ENCODE measurements at places on chromosomes 1 and 21.

GRCh38 chr1:156750711-156751450, 594 bp downstream of the HDGF start:
- DNase-seq, result no peak

DNA sequence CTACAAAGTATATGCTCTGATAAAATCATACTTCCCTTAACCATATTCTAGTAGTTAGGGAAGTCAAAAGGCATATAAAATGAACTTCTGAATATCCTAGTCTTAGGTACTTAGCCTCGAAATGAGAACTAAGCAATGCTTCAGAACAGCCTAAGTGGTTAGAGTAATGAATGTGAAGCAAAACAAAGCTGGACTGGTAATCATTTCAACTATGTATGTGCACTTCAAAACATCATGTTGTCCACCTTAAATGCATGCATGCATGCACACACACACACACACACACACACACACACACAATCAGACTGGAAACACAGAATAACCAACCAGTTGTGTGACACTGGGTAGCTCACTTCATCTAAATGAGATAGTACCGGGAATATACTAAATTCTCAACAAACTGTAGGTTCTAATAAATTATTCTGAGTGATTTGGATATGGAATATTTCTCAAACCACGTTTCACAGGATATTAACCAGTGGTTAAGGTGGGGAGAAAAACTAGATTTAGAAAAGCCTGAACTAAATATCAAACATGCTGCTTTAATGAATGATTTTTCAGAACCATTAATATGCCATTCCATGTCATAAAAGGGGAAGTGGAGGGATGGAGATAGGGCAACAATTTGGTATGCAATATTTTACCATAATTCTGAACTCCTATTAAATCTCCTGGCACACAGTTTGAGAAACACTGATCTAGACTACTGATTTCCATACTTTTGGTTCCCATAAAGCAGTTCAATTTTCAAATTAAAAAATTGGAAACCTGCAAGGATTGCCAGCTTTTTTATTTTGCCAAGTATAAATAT, 19.5 kb downstream of the RNF115 start:
- no peak for DNase-seq

- DNase-seq, result no peak
Observed at GRCh38 chr1:162391790-162392563, 10.4 kb downstream of the C1orf226 start.

DNA sequence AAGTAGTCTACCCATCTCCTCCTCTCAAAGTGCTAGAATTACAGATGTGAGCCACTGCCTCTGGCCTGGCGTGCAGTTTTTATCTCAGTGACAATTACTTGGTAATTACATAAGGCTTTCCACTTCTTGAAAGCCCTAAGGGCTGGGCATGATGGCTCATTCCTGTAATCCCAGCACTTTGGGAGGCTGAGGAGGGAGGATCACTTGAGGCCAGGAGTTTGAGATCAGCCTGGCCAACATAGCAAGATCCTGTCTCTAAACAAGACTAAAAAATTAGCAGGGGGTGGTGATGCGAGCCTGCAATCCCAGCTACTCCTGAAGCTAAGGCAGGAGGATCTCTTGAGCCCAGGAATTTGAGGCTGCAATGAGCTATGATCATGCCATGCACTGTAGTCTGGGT, 7.7 kb downstream of the HHAT start:
- DNase-seq, result no peak

- no peak for DNase-seq
Observed at GRCh38 chr1:208027861-208028260, 116.9 kb upstream of the CD34 start.

- DNase-seq, result no peak
Observed at GRCh38 chr1:232292818-232293217, 337.1 kb downstream of the SIPA1L2 start.

- no peak for DNase-seq
Observed at GRCh38 chr1:84301004-84301784, at the start of gene SAMD13. TSS of gene SAMD13 (plus strand) at chr1:84301708. CDS start at chr1:84303235, 1,527 bp downstream.

DNA sequence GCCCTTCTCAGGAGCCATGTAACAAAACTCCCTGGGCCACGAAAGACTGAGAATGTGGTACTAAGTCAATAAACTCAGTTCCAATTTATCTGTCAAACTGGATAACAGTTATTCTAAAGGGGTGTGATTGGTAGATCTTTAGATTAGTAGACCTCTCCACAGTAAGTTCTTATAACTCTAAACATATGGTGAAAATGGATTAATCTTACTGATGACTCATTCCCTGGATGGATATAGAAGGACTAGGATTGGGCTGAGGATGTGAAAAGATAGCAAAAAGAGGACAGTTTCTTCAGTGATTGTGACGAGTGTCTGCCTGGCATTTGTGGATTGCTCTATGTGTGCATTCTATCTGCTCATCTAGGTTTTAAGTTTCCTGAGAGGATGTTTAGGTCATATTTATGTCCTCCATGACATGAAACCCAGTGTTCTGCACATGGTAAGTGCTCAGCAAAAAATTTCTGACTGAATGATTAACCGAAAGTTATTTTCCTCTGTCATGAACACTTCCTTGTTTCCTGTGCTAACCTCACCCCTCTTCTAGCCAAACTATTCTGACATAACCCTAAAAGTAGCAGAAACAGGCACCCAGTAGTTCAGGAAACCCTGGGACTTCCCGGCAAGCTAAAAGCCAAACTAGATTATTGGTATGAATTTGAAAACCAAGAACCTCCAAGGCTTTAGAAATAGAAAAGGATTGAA, 397.5 kb upstream of the PLXNA2 start:
- no peak for DNase-seq

DNA sequence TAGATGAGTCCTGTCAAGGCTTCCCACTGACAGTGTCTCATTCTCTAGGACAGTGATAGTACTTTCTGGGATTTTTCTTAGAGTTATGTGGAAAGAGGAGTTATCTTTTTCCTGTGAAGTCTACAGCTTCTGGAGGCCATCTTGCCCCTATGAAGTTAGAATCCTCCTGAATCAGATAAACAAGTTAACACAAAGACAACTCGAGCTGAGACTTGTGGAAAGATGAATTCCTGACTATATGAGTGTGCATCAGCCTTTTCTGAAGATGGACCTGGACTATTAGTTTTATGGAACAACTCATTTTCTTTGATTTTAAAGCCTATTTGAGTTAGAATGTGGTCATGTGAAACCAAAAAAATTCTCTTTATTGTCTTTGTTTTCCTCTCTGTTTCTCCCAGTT, 290.9 kb downstream of the LRRIQ3 start:
- no peak for DNase-seq

GRCh38 chr1:205205055-205205454, 6.4 kb downstream of the DSTYK start:
- no peak for DNase-seq

All from SIG-M5 (cell line).